ENCODE measurements at places on chromosomes 16 and 17.

- DNase-seq, result no peak
Measured at GRCh38 chr16:84177741-84178073, 9.2 kb downstream of the TAF1C start.

DNA sequence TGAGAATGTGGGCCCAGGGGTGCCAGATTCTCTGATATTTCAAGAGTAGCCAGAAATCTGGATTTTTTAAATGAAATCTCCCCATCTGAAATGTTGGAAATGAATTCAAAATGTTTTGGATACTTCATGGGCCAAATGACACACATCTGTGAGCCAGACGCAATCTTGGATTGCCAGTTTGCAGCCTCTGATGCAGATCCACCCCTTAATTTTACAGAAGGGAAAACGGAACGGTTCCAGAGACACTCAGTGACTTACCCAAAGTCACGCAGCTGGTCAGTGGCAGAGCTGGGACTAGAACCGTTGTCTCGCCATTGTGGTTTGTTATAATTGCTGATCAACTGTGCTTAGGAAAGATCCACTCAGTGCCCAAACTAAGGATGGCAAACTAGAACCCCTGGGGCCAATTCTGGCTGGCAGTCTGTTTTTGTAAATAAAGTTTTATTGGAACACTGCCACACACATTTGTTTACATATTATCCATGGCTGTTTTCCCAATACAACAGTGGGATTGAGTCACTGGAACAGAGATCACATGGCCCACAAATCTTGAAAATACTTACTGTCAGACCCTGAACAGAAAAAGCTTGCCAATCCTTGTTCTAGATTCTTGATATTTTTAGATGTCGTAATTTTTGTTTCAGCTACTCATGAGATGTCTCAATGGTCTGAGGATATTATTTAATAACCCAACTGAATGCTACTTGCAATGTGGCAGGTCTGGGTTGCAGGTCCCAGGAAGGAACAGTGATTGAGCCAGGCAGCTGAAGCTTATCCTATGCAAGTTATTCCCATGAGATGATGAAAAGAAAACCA is 143.8 kb downstream of the AXIN2 start:
- DNase-seq, result no peak

DNA sequence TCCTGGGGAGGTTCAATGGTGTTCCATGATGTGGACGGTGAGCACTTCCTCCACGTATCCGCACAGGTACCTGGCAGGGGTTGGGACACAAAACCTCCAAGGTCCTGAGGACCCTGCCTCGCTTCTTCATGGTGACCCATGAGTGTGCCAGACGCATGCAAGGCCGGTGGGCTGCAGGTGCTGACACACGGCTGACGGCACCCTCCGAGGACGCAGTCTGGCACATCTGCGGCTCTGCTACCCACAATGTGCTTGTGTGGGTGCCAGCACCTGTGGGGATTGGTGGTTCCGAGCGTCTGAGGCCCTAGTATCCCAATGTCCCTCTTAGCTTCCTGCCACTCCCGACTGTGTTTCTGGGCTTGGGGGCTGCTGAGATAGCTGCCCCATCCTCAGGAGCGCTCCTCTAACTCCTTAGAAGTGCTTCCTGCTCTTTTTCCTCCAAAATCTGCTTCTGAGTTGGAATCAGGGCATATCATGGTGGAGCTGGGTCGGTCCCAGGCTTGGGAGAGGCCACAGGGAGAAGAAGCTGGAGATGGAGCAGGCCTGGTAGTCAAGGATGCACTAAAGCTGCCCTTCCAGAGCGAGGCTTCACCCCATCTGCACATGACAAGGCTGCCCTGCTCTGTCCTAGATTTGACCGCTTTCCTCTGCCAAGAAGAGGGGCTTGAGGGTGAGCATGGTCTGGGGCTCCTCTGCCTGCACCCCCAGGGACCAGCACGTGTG is 1.6 kb downstream of the CYGB start:
- DNase-seq, result no peak

- no peak for DNase-seq
Measured at GRCh38 chr16:66928702-66929388, 3.5 kb upstream of the RRAD start.

- DNase-seq, result no peak
Measured at GRCh38 chr17:4690745-4691144, 13.2 kb downstream of the PELP1 start.

DNA sequence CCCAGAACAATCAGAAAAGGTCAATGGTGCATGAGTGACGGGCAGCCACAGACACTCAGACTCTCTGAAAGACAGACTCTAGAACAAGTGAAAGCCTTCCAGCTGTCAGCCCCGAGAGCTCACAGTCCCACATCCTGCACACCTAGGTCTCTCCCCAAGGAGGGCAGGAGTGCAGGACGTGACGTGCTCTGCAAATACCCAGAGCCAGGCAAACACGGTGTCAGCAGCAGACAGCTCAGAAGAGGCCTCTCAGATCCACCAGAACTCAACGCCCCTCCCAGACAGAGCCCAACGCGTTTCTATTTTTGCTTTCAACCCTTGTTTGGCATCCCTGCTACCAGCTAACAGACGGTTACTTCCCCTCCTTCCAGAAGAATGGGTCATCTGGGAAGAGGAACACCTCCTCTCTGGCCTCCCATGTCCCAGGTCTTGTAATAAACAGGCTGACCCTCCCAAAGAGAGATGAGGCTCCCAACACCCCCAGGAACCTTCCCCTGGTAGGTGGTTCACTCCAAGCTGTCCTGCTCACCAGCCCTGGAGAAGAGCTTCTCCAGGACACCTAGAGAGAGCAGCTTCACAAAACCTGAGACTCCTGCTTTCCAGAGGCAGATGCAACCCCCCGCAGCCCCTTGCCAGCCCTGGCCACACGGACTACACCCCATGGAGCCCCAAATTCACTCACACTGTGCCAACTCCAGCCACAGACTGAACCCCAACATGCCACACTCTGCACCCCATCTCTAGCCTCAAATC is 7.6 kb downstream of the PITPNM3 start:
- no peak for DNase-seq

- no peak for DNase-seq
Measured at GRCh38 chr17:37211136-37211535, 164.6 kb upstream of the C17orf78 start.

DNA sequence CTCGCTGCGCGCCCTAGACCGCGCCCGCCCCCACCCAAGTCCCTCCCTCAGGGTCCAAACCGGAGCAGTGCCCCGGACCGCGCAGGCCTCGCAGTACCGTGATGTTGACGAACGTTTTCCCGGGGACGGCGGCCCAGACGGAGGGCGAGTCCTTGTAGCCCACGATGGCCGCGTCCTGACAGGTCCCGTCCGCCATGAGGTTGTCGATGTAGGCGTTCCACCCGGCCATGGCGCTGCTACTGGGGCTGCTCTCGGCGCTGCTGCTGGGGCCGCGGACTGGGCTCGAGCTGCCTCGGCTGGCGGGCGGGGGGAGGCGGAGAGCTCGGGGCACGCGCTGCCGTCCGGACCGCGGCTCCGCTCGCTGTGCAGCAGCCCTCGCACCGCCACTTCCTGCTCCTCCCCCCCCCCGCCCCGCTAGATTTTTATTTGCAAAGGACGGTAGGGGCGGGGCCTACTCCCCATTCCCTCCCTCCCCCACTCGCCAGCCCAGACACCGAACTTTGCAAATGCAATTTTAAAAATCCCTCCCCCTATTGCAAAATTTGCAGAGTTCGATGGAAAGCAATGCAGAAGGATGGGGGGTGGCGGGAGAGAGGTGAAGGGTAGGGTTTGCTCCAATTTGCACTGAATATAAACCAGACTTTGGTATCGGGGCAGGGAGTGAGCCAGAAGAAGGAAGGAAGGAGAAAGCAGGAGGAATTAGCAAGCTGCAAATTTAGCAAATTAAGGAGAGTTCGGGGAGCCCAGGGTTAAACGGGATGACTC is at the start of gene PFN1:
Gene PFN1 (minus strand): TSS at position 365 of the 765 bp plus-strand sequence. CDS start 136 bp downstream, at position 229.
- DNase-seq, result peak; percentile 80

DNA sequence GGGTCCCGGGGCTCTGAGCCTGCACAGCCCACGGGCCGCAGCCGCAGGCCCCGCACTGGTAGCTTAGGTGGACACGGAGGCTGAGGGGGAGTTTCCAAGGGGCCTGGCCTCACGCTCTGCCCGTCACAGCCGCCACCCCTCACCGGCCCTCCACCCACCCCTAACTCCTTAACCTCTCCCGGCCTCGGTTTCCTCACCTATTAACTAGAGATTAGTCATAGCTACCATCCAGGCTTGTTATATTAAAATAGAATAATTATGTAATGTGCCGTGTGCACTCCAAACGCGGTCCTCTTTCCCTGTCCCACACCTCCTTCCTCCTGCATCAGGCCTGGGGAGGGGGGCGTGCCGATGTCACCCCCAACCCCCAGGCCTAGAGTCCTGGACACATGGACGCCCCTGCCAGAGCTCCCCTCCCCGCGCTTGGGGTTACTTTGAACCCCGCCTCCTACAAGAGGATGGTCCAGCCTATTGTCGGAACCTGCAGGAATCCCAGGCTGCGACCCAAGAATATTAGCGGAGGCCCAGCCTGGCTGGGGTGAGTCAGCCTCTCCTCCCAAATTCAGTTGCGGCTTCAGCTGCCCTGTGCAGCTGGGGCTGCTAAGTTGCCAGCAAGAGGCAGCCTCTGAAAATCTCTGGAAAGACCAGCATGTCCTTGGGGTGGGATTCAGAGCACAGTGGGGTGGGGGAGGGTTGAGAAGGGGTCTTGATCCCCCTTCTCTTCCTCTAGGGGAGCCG is 17.3 kb downstream of the SOCS3 start:
- DNase-seq, result no peak

DNA sequence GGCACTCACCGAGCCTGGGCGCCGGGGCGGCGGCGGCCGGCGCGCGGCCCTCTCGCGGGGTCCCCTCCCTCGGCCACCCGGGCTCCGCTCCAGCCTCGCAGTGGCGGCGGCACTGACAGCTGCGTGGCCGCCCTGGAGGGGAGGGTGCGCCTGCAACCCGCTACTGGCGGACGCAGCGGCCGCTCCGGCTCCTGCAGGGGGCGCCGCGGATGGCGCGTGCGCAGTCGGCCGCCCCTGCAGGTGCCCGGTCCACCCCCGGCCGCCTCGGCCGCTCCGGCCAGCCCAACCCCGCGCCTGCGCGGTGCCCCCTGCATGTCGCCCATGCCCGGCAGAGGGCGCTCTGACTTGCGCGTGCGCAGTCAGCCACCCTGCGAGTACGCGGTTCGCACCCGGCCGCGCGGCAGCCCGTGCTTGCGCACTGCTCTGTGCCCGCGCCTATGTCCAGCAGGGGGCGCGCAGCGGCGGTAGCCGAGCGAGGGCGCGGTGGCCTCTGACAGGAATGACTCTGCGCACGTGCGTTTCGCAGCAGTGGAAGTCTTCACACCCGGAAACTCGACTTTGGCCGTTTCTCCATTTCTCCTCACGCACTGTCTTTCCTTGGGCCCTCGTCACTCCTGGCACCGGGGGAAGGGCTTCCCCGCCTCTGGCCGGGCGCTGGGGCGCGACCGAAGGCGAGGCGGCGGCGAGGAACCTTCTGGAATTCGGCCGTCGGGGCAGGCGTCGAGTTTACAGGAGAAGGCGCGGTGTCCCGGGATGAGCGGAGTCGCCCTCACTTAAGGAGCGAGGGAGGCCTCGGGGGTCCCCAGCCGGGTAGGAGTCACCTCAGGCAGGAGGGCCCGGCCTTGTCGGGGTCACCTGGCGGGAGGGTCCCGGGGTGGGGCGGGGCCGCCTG is at the start of gene ABCA3:
Gene ABCA3 (minus strand): TSS at position 165 of the 892 bp plus-strand sequence. CDS start 14,262 bp downstream, outside the sequence.
- peak; percentile 100 for DNase-seq

- DNase-seq, result peak; percentile 17
Measured at GRCh38 chr16:22386976-22387375, 12.6 kb upstream of the CDR2 start.

DNA sequence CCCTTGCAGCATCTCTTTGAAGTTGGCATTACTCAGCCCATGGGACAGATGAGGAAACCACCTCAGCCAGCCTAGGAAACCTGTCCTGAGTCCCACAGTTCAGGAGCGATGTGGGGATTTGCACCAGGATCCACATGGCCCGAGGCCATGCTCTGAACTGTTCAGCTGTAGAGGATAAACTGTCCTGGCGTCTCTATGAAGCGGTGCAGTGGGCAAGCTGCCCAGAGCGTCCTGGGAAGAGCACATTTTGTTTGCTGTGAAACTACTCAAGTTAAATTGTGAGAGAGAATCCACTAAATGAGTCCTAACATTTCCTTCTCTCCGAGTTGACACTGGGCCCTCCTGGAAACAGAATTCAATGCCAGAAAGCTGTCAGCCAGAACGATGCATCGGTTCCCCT is 276.6 kb upstream of the TNRC6C start:
- DNase-seq, result no peak

DNA sequence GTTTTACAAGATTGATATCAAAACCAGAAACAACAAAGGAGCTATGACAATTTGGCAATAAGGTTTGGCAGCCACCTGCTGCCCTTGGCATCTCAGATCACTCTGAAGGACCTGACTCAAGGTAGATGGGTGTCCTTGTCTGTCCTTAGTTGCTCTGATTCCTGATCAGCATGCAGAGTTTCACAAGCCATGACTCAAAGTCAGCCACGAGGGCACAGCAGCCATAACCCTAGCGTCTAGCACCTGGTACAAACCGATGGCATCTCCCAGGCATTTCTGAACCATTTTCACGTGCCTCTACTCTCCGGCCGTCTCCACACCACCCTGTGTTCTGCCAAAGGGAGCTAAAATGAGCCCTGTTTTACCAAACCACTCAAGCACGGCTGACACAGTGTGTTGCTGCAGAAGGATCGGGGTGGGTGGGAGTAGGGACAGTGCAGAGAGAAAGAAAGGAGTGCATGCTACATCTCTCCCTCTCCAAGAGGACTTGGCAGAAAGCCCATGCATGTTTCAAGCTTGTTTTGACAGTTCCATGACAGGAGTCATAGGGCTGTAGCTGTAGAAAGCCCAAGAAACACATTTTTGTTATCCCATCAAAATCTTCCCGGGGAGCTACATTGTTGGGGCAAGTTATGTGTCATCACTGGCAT is 297.3 kb downstream of the ABCC12 start:
- no peak for DNase-seq

- peak; percentile 68 for DNase-seq
Measured at GRCh38 chr16:50245417-50246298, 20.7 kb upstream of the ADCY7 start.

DNA sequence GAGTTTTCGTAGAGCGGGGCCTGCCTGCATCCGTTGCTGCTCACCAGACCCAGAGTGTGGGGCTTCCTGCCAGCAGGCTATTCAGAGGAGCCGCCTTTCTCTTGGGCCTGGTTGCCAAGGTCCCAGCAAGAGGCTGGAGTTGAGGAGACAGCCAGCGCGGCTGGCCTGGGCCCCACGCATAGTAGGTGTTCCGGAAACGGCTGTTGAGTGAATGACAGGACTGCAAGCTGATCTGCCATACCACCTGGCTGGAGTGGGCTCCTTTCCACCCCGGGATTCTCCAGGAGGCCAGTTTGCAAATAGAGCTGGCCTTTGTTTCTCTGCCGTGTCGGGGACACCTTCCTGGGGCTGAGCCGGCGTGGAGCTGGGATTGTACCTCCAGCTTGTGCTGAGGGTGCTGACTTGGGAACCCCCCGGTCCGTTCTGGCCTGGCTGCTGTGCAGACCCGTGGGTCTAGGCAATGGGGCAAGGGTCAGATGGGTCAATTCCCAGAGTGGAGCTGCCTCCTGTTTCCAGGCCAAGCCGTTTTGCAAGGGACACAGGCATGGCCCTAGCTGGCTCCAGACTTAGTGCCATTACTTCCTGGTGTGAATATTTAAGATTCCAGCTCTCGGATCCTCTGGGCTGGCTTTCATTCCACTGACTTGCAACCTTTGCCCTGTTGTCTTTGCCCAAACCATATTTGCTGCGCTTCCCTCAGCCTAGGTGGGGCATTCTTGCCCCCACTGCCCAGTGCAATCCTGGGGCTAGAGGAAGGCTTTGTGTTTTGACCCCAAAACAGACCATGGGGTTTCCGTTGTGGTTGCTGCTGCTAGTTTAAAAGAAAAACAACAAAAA is 68.8 kb downstream of the CMIP start:
- DNase-seq, result no peak

All from HEK293T (cell line).